ENCODE measurements at places on chromosomes 2 and 18.

DNA sequence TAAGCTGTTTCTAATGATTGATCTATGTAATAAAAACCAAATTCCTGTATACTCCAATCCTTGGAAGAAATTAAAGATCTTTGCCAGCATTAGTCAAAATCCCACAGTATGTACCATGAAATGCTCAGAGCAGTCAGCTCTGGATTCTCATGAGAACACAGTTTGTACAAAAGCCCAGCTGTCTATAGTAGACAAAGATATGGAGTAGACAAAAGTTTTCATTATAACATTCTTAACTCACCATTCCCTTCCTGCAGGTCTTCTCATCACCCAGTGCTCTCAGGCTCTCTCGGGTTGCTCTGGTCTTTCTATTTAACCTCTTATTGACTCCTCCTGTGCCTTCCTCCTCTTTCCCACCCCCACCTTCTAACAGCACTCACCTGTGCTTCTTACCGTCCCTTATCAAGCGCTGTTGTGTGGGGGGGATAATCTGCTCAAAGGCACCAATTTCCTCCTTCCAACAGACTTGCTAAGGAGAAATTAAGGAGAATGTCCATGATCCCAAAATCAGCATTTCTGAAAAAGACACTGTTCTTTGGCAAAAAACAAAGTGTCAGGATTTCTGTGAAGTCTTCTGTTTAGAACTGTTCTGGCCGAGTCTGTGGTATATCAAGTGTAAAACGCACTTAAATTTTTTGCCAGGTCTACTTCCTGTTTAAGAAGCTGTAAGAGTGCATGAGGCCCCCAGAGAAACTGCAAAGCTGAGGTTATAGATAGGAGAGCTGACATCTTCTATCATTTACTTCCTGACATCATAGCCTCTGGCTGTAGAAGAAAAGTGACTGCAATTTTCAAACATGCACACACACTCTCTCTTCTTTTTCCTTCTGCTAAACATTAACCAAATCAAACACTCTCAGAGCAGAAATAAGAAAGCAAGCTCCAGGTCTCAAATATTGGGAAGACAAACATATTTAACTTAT, 144.1 kb downstream of the EVA1A start:
- DNase-seq, result no peak

DNA sequence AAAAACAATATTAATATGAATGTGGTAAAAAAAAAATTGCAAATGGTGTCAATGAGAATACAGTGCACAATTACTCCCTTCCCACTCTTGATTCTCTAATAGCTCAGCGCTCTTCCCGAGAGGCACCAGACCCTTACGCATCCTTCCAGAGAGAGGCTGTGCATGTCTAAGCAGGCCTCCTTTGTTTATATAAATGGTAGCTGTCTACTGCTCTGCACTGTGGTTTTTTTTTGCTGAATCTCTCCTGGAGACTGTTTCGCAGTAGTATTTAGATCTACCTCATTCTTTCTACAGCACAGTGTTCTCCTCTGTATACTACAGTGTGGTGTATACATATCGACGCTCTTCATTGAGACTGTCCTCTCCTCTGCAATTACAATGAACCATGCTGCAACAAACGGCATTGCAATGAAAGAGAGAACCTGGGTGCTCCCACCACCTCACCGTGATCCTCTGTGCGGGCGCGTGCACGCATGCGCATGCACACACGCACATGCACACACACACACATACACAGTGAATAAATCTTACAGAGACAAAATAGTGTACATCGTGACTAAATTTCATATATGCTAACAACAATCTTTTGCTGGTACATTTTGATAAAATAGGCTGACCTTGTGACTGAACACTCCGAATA, 19.4 kb downstream of the SEPTIN10 start:
- no peak for DNase-seq

DNA sequence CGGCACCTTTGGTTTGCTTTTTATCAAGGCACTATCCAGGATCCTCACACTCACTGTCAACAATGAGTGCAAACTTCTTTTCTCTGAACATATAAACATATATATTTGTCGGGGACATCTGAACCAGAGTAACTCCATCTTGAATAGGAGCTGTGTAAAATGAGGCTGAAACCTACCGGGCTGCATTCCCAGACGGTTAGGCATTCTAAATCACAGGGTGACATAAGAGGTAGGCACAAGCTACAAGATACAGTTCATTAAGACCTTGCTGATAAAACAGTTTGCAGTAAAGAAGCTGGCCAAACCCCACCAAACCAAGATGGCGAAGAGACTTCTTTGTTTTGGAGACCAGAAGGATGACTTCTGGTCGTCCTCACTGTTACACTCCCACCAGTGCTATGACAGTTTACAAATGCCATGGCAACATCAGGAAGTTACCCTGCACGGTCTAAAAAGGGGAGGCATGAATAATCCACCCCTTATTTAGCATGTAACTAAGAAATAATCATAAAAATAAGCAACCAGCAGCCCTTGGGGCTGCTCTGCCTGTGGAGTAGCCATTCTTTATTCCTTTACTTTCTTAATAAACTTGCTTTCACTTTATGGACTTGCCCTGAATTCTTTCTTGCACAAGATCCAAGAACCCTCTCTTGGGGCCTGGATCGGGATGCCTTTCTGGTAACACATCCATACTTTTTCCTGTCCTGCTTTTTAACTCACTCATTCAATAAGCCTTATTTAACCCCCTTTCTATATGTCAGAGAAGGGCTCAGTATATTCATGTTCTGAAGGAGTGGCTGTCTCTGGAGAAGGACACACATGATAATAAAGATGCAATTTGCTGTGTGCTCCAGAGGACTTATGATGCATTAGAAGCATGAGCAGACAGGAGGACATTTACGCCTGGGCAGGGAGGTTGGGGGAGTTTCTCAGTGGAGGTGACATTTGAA, 65.4 kb downstream of the TACR1 start:
- DNase-seq, result no peak

GRCh38 chr2:26609205-26609631, 31.9 kb downstream of the CIB4 start:
- DNase-seq, result no peak

- DNase-seq, result no peak
Observed at GRCh38 chr18:41975284-41975683, 20.2 kb downstream of the PIK3C3 start.

- DNase-seq, result no peak
Observed at GRCh38 chr2:16709769-16710168, 44.1 kb upstream of the CYRIA start.

- no peak for DNase-seq
Observed at GRCh38 chr18:67144329-67144728, 372.2 kb downstream of the DSEL start.

DNA sequence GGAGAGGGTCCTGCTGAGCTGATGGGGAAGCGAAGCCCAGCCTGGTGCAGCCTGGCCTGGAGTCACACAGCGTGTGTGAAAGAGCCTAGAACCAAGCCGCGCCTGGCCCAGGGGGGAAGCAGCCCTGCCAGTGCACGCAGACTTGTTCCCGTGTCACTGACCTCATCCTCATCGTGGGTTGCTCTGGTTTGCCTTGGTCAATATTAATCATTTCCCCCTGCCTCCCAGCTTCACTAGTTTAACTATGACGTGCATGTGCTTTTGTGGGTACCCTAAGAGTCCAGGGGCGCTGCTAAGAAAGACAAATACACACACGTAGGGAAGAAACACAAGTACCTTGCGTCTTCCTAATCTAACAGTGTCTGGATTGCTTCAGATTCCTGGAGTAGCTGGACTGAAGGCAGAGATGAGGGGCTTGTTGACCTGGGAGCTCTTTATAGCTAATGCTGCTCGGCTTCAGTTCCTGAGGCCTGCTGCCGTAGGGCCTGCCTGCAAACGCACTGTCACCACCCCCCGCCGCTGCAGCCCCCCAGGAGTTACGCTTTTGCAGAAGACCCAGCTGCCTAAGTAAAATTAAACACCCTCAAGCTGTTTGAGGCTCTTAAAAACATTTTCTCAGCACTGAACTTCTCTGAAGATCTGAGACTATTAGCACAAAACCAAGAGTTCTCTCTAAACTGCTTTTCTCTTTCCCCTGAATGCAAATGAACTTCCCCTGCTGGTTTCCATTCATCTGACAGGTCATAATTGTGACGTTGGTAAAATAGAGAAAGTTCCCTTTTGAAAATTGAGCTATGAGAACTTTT, 159.2 kb downstream of the FAM210A start:
- DNase-seq, result no peak

- no peak for DNase-seq
Observed at GRCh38 chr18:3572761-3573160, 122.8 kb downstream of the TGIF1 start.

DNA sequence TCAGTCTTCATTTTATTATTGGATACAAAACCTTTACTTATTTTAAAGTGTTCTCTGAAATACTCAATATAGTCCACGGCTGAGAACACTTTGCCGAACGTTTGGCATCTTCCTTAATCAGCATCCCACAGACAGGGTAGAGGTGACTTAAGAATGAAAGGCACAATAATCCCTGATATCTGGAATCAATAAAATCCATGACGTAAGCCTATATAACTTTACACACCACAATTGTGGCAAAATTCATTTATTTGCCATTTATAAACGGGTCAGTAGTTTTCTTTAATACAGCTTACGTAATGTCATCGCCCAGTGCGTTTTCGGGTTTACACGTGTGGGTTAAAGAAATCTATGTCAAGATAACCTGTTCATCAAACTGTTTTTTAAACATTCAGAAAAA, 1.3 kb downstream of the MGAT4A start:
- DNase-seq, result no peak

DNA sequence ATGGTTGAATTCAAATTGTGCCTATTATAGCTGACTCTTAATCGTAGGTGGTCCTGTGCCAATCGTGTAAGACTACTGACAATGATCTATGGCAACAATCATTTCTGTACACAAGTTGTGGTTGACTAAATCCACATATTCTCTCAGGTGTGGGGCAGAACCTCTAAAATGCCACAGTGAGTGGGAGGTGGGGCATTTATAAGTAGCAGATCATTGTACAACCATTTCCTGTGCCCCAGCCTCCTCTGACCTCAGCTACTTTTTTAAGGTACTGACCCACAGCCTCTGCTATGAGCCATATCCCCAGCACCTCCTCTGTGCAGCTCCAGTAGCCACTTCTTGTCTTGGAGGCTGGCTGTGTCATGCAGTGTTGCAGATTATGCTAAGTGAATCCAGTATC, 48.6 kb upstream of the RAPH1 start:
- no peak for DNase-seq

Measured in astrocyte of the cerebellum (primary cell).